Inflammatory macrophage treated with lipopolysaccharide for 1 hour (primary cell): ENCODE measurements at places on chromosomes 12 and 14.
A peak's percentile ranks its signal among the peaks of the same experiment; 100 is the strongest.

DNA sequence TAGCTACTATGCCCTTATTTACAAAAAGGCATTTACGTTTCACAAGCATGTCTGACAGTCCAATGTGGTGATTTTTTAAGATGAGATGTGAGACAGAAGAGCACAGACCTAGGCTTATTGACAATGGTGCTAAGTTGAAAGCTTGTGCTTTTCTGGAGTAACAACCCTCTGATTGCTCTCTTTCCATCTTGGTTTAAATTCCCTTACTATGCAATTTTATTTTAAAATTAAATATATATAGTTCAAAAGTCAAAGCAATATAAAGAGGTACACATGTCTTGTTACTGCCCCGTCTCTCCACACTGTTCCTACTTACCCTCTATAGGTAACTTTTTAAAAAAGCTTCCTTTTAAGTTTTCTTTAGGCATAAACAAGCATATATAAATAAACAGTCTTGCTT lies 39.4 kb upstream of the BBS10 start:
- DNase-seq, result no peak

DNA sequence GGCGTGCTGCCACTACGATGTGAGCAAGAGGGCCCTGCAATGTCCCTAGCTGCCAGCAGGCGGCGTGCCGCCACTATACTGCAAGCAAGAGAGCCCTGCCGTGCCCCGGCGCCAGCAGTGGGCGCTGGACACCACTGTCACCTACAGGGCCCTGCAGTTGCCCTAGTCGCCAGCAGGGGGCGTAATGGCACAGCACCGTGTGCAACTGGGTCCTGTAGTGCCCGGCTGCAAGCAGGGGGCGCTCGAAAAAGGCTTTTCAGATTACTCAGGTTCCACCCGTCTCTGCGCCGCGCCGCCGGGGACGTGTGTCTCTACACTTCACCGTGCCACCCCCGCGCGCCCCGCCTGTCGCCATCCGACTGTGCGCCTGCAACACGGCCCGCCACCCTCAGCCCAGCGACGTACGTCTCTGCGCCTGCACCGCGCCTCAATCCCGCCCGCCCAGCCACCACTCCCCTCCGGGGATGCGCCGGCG lies 1356.9 kb downstream of the TMEM121 start:
- peak; percentile 27 for DNase-seq

- no peak for DNase-seq
Observed at GRCh38 chr12:68482014-68482413, 128.7 kb upstream of the RAP1B start.

GRCh38 chr14:33834466-33835260 lies 116.2 kb downstream of the EGLN3 start:
- DNase-seq, result no peak

DNA sequence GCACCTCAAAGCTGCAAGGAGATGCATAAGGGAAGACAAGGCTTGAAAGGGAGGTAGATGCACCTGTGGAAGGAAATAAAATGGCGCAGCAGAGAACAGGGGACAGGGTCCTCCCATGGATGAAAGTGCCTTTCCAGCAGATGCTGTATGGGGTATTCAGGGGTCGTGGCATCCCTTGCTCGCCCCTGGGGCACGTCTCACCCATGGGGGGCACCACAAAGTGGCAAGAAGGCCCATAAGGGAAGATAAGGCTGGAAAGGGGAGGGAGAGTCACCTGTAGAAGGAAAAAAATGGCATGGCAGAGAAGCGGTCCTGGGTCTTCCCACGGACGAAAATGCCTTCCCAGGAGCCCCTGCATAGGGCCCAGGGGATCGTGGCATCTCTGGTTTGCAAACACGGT lies 265.1 kb downstream of the ALG10 start:
- no peak for DNase-seq

GRCh38 chr12:19953734-19954133 lies 414.6 kb upstream of the PDE3A start:
- no peak for DNase-seq

GRCh38 chr14:71856199-71856919 lies 75.9 kb upstream of the RGS6 start:
- DNase-seq, result no peak

- DNase-seq, result peak; percentile 27
Observed at GRCh38 chr12:2682296-2683251, 112.2 kb upstream of the FKBP4 start.

DNA sequence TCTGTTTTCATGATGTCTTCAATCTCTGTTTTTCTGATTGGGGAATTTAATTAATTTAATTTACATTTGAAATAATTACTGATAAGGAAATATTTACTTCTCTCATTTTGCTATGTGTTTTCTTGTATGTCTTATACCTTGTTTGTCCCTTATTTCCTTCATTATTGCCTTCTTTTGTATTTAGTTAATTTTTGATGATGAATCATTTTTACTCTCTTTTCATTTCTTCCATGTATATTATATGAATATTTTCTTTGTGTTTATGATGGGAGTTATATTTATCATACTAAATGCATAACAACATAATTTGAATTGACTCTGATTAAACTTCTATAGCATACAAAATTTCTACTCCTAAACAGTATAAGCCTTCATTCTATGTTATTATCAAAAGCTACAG lies 309.6 kb downstream of the LRFN5 start:
- DNase-seq, result no peak

- DNase-seq, result no peak
Observed at GRCh38 chr14:39972704-39973103, 540.5 kb upstream of the FBXO33 start.

- no peak for DNase-seq
Observed at GRCh38 chr12:105945880-105946279, 192.9 kb downstream of the NUAK1 start.

DNA sequence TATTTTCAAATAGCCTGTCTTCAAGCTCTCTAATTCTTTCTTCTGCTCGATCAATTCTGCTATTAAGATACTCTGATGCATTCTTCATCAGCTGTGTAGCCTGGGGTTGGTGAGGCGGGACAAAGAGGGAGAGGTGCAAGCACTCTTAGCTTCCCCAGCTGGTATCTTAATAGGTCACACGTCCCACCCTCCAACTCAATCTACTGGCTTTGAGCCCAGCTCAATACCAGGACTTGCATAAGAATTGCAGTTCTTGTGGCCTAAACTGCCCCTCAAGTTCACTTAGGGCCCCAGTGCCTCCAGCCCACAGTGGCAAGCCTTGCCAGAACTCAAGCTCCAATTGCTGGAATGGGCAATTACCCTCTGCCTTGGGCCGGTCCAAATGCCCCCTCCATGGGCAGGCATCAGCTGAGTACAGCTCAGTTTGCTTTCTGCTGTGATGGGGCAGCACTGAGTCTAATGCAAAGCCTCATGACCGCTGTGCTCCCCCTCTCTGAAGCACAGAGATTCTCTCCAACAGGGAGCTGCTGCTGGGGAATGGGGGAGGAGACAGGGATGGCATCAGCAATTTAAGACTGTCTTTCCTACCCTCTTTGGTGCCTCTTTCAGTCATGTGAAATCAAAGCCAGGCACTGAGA lies 5.6 kb upstream of the SPATA7 start:
- DNase-seq, result no peak

DNA sequence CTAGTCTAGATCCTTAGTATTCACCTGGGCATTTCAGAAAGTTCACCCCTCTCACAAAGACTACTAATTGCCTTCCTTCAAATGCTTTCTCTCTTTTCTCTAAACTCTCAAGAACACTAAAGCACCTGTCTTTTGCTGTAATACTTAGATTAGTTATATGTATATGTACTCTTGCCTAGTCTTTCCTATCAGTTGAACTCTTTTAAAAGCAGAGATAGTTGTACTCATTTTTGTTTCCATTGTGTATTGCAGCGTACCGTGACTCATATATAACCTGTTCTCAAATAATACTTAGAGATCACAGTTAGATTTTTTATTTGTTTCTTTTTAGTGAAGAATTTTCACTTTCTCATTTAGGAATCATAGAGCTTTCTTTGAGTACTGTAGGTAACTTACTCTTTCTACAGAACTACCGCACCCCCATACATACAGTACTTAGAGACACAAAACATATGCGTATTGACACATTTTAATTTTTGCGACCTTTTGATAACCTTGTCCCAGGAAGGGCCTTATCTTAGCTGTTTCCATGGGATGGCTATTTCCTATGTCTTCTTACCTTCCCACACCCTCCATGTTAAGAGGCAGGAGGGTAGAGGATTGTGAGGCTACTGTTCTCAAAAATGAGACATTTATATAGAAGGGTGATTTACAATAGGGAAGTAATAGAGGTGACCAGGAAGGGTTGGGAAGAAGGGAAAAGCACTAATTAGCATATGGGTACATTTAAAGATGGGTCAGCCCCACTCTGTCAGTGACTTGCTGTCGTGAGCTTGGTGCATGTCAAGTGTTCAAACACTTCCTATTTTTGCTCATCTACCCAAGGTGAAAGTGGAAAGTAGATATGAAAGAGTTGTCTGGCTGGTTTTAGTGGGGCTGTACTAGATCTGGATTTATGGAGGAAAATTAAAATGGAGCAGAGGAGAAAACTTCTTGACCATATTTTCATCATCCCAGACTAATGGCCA lies 74.3 kb downstream of the PLEKHA5 start:
- no peak for DNase-seq

GRCh38 chr12:123962513-123962912 lies 10.1 kb downstream of the CCDC92 start:
- no peak for DNase-seq

- DNase-seq, result no peak
Observed at GRCh38 chr14:74645244-74645643, 33.2 kb upstream of the LTBP2 start.

DNA sequence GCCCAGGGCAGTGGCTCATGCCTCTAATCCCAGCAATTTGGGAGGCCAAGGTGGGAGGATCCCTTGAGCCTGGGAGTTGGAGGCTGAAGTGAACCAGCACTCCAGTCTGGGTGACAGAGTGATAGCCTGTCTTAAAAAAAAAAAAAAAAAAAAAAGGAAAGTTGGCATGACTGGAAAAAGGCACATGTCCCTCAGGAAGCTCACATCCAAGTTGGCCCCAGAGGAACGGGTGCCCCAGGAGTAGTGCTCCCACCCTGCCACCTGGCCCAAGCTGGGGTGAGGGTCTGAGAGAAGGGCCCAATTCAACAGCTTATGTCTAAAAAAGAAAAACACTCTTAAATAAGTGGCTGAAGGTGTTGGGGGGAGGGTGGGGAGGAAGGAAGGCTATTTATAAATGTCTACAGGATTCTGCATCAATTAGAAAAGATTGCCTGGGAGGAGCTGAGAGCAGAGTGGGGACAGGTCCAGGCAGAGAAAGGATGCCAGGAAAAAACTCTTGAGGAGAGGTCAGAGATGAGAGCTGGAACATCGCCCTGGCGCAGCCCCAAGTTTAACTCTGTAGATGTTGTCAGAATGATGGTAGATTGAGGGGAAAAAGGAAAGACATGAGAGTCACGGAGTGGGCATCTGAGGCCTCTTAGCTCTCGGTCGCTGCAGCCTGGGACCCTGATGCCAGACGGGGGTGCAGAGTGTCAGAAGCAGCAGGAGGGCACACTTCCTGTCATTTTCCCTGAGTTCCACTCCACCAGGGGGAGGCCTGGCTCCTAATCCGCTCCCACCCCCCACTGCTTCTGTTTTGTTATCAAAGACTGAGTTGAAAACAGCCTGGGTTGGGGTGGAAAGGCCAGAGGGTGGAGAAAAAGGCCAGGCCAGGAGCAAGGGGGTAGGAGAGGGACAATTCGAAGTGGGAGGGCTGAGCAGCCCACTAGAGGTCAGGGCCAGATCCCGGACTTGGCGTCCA lies 7.3 kb downstream of the SPRYD3 start:
- DNase-seq, result no peak

- peak; percentile 4 for DNase-seq
Observed at GRCh38 chr14:21262410-21262809, 6.8 kb downstream of the HNRNPC start.

GRCh38 chr14:89773644-89774316 lies 180.8 kb downstream of the EFCAB11 start:
- DNase-seq, result no peak

DNA sequence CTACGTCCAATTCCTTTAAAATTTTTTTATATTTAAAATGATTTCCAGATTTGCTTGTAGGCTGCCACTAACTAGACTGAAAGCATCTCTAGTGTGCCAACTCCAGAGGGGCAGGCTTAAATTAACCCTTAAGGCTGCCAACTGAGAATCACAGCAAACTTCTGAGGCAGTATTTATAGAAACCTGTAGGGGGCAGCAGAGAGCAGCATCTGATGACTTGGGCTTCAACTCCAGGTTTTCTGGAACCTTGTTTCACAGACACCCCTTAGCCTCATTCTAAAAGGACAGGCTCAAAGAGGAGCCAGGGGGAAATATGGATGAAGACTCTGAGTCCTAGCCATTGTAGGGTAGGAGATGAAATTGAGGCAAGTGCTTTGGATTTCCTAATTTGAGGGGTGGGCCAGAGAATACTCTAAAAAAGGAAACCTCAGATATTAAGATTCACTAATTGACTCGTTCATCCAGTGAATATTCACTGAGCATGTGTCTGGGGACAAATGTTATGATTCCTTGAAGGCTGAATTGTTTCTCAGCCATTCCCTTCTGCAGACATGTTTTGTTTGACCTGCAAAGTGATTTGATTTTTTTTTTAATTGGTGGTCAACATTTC lies 63.3 kb upstream of the HSPB8 start:
- peak; percentile 67 for DNase-seq

- DNase-seq, result no peak
Observed at GRCh38 chr14:76760331-76761135, 735 bp upstream of the VASH1 start.

GRCh38 chr14:65348137-65348536 lies 64.4 kb upstream of the FUT8 start:
- DNase-seq, result no peak

DNA sequence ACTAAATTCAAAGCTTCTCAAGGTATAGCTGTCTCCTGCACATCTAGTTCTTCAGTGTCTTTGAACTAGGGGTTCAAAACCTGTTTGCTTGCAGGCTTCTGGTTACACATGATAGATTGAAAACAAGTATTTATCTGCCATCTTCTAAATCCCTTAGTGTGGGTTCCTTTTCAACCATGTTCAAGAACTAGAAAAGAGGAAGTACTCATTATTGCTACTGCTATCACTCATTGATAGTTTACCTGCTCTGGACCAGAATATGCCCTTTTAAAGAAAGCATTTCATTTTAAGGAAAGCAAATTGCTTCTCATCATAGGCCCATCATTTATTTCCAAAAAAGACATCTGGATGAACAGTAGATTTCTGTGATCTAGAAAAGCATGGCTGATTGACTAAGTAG lies 37.1 kb upstream of the VSX2 start:
- DNase-seq, result no peak

DNA sequence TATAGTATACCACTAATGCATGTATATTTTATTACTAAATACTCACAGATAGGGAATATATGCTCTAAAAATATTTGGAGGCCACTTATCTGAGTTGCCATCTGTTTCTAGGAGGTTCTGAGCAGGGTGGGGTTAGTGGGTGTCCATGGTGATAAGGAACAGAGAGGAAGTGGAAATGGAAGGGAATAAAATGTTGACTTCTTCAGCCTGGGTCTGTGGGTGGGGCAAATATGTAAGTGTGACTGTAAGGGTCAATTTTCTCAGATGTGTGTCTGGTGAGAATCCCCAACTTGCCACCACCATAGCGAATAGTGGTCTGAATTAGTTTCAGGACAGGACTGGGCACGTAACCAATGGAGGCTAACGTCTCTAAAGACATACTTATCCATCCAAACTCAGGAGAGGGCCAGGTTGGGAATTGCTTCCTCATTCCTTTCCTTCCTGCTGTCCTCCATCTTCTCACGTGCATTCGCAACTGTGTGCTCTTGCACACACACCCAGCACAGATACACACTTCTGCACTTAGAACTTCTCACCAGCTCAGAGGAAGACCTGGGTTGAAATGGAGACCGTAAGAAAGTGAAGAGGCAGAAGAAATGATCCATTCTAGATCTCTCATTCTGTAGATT lies 54.2 kb upstream of the GZMB start:
- no peak for DNase-seq

- no peak for DNase-seq
Observed at GRCh38 chr12:100251917-100252316, 15.0 kb downstream of the DEPDC4 start.
